ENCODE measurements at places on chromosomes 7 and 10. TPM values are rescaled to one million over a fixed set of nuclear protein-coding genes. Genes with fewer than 3 reads are reported as not detected.

The KCNIP2 gene
- total RNA-seq: 1.1 TPM

The GPRIN2 gene
- 24.9 TPM for total RNA-seq

The STEAP1 gene
- total RNA-seq: 15.8 TPM

The CHST3 gene
- total RNA-seq: 42.6 TPM

The OPN1SW gene
- total RNA-seq: not detected

The NPC1L1 gene
- 0.06 TPM for total RNA-seq

The LIPK gene
- total RNA-seq: not detected

The LRRD1 gene
- not detected for total RNA-seq

The SEMA3A gene
- 6.3 TPM for total RNA-seq

The SUN3 gene
- not detected for total RNA-seq

The ASIC3 gene
- total RNA-seq: 11.6 TPM

The FAM25G gene
- not detected for total RNA-seq

The LIPA gene
- 55.2 TPM for total RNA-seq

The RAB11FIP2 gene
- 11.7 TPM for total RNA-seq

The TMEM176A gene
- total RNA-seq: not detected

The WAC gene
- 68.8 TPM for total RNA-seq

The MRLN gene
- not detected for total RNA-seq

The ZNF746 gene
- 18.6 TPM for total RNA-seq

The ARL5B gene
- 12.9 TPM for total RNA-seq

The PON1 gene
- total RNA-seq: 0.28 TPM

The DENND2A gene
- total RNA-seq: 0.40 TPM

The CDNF gene
- total RNA-seq: 0.85 TPM

The ACTL6B gene
- not detected for total RNA-seq

The ERVW-1 gene
- not detected for total RNA-seq

The PTPRZ1 gene
- not detected for total RNA-seq

The IFRD1 gene
- 37.9 TPM for total RNA-seq

The SLC16A9 gene
- total RNA-seq: 0.07 TPM

The BLNK gene
- not detected for total RNA-seq

The CDK14 gene
- 0.37 TPM for total RNA-seq

The PDAP1 gene
- total RNA-seq: 188 TPM

The OR2A5 gene
- not detected for total RNA-seq

The DHX32 gene
- 49.9 TPM for total RNA-seq

The ADAMTS14 gene
- total RNA-seq: 0.09 TPM
